ENCODE measurements at places on chromosomes 5 and 9. TPM values are rescaled to one million over a fixed set of nuclear protein-coding genes. Genes with fewer than 3 reads are reported as not detected.
A peak's percentile ranks its signal among the peaks of the same experiment; 100 is the strongest.

GRCh38 chr9:110975278-110975677 lies 63.0 kb downstream of the LPAR1 start:
- DNase-seq: no peak

- no peak for DNase-seq
These were observed 6.3 kb downstream of the FGF18 start for GRCh38 chr5:171425596-171426244.

DNA sequence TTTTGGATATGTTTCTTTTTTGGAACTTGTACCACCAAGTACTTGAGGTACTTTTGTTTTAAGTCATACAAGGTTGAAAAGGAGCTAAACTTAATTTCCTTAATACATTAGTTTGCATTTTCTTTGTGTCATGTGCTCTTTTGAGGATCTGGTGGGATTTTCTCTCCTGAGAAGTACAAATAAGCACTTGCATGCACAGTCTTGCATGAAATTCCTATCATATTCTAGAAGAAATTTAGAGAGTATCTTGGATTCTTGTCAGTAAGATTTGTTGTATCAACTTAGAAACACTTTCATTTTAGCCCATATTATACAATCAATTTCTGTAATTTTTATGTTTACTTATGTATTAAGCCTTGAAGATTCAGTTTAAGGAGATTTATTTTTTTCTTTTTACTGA lies 64.9 kb downstream of the CCNH start:
- no peak for DNase-seq

- DNase-seq: no peak
These were observed 55.3 kb downstream of the FYB1 start for GRCh38 chr5:39164016-39164415.

GRCh38 chr9:131585375-131585774 lies 40.1 kb downstream of the PRRT1B start:
- DNase-seq: no peak

PCDHB10 gene
- total RNA-seq: 3.9 TPM

ZNF483 gene
- total RNA-seq: 19.7 TPM

DNA sequence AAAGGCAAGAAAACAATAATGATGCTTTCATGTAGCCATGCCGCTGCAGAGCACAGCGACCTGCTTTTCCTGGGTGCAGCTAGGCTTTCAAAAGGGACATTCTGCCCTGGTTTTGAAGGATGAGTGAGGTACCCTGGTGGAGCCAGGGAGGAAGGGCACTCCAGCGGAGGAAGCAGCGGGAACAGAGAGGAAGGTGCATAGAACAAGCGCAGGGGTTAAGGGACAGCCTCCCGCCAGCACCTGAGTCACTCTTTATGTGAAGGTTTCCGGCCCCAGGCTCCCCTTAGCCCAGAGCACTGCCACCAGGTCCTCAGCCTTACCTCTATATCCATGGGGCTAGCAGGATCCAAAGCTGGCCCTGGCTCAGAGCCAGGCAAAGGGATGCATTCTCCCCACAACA lies 221.1 kb downstream of the CDK5RAP2 start:
- DNase-seq: no peak

FOXI1 gene
- total RNA-seq: not detected

GRCh38 chr9:82234160-82234943 lies 245.8 kb downstream of the SPATA31D1 start:
- DNase-seq: no peak

DNA sequence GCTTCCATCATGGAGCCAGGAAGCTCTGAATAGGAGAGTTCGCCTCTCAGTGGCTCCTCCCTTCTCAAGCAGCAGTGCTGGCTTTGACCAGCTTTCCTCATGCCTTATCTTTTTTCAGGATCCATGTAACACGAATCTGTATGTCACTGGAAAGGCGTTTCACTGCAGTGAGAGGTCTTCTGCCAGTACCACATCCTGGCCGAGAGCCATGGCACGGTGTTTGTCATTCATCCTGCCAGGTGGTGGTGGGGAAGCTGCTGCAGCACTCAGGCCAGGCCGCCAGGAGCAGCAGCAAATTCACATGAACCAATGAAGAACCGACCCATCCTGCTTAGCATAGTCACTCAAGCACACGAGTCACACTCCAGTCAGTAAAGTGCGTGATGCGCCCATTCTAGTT lies 179.0 kb downstream of the FANCC start:
- DNase-seq: no peak

CDH9 gene
- not detected for total RNA-seq

TAF11L10 gene
- not detected for total RNA-seq

GRCh38 chr5:151758430-151759241 lies at the start of gene ATOX1:
TSS of gene ATOX1 (minus strand) at chr5:151758631. CDS start at chr5:151758551, 80 bp downstream.
- DNase-seq: peak; percentile 95

GRCh38 chr5:102539562-102539961 lies 40.8 kb upstream of the SLCO6A1 start:
- no peak for DNase-seq

BNIP1 gene
- total RNA-seq: 6.7 TPM

All from sigmoid colon (tissue), 7 donors.